Activated T-helper 2 cell treated with anti-CD3 and anti-CD28 coated beads, Interferon-gamma antibody, Interleukin-2, Interleukin-4, amounts not matched to agents 10 μg/mL and 5 μg/mL and 100 μg/mL, durations not matched to agents 14 hours and 24 hours and 36 hours (primary cell): ENCODE measurements at places on chromosomes 12 and 14. TPM values are rescaled to one million over a fixed set of nuclear protein-coding genes. Genes with fewer than 3 reads are reported as not detected.

TAS2R46 gene
- total RNA-seq: 1.3 and 2.0 TPM in 2 replicates

AMDHD1 gene
- 0.30 and 0.97 TPM in 2 replicates for total RNA-seq

PRB2 gene
- total RNA-seq: not detected in 2 replicates

RERG gene
- not detected in 2 replicates for total RNA-seq

TAS2R14 gene
- 2.6 and 2.8 TPM in 2 replicates for total RNA-seq

PLEKHD1 gene
- 0.09 TPM in 1 of 2 replicates, not detected in the other for total RNA-seq

DNA sequence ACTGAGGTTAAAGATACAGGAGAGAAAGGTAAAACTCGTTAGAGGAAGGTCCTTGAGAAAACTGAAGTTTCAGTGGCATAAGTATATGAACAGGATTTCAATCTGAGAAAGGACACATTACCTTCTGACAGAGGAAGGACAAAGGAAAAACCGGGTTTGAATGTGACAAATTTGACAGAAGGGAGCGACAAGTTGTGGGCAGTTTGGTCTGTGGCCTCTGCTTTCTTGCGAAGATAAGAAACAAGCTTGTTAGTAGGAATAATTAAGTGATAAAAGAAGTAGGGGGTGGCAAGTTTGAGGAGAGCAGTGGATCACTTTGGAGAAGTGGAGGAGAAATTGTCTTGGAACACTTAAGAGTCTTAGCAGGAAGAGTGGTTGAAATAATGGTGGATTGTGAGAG lies 5.1 kb downstream of the MON2 start:
- H3K27me3 ChIP-seq: no peaks in the 10 kb centered on the region
- DNase-seq: no peak
- H3K27ac ChIP-seq: no peak overlapping the region
- no peak overlapping the region for H3K4me3 ChIP-seq
- H3K4me1 ChIP-seq: peaks cover 16% of the 10 kb centered on the region

DNA sequence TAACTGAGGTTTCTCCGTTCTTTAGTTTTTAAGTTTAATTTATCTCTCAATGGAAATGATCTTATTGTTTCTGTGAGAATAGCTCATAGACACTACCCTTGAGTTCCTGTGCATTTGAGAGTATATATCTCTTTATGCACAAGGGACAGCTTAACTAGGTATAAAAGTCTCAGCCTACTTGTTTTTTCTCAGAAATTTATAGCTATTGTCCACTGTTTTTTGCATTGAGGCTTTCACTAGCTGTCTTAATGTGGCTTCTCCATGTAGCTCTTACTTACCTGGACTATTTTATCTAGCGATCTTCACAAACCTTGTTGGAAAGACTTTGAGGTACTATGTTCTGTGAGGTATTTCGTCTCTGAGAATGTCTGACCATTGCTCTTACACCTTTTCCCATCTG lies 153.9 kb upstream of the RTL1 start:
- H3K4me1 ChIP-seq: no peaks in the 10 kb centered on the region
- DNase-seq: no peak
- H3K36me3 ChIP-seq: no peaks in the 10 kb centered on the region

DNA sequence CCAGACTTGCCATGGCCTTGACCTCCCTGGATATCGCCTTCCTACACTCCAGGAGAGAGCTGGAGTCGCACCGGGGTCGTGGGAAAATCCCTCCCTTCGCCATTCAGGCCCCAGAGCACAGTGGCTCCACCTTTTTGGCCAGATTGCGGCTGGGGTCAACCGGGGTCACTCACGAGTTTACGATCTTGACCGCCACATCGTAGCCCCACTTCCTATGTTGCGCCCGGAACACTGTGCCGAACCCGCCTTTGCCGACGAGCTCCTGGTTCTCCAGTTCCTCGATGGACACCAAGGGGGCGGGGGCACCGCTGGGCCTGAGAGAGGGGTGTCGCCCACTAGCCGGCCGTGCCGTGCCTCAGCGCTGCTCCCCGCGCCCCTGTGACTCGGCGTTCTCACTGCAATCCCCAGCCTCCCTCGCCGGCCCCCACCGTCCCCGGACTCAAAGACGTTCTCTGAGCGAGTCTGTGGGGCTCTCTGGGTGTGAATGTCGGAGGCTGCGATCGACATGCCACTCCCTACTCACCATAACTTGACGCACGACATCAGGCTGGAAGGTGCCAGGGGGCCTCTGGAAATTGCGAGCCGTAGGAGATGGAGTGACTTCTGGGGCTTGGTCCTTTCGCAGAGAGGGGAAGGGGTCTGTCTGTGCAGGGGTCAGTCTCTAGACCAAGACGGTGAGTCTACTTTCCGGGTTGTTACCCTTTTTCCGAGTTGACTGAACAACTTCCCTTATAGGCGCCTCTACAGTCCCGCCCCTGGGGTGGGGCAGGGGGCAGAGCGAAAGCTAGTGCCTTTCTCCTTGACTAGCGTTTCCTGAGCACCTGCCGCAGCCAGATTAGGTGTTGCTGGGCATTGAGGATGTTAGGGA lies at the start of gene RIPK3:
RIPK3 (minus strand) TSS at position 708 of the 868 bp plus-strand sequence; CDS start at position 543, 165 bp downstream.
- peak; percentile 68 for DNase-seq
- H3K27ac ChIP-seq: peak within 1 kb of the TSS; percentile 61
- H3K27me3 ChIP-seq: peaks cover 24% of the 10 kb centered on the region
- H3K4me3 ChIP-seq: peak within 1 kb of the TSS; percentile 87

- no peaks in the 10 kb centered on the region for H3K27me3 ChIP-seq
- peak overlapping the region; percentile 100 for H3K4me3 ChIP-seq
- DNase-seq: no peak
- H3K36me3 ChIP-seq: peaks cover 57% of the 10 kb centered on the region
- peaks cover 71% of the 10 kb centered on the region for H3K4me1 ChIP-seq
- peak overlapping the region; percentile 99 for H3K27ac ChIP-seq
Observed at GRCh38 chr14:75522983-75523318, 682 bp downstream of the BATF start.

DNA sequence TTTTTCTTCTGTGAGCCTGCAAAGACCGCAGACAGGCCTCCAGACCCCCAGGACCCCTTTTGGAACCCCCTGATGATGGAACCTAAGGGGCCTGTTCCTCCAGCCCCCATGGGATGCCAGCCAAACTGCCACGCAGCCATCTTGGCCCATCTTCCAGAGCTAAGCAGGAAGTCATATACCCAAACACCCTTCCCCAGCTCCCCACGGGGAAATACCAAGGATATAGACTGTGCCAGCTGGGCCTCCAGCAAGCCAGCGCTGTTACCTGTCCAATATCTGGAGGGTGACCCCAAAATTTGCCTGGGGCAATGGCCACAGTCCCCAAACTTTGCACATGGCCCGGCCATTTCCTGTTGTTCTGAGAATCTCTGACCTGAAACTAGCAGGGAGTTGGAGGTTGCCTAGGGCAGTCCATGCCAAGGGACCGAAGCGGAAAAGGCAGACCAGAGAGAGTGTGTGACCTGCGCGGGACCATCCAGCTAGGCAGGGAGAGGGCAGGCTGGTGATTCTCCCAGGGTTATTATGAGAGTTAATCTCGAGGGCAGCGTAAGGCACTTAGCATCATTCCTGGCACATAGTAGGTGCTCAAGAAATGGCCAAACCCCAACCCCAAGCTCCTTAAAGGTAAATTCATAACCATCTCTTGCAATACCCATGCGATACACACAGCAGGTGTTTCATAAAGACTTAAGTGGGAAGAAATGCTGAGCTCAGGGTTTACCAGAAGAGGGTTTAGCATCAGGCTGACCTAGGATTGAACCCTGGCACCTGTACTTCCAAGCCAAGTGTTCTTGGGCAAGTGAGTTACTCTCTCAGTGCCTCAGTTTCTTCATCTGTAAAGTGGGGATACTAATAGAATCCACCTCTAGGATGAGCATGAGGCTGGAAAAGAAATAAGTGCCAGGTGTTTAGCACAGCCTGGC lies 2.6 kb upstream of the RASAL1 start:
- H3K27me3 ChIP-seq: no peaks in the 10 kb centered on the region
- DNase-seq: no peak
- no peak overlapping the region for H3K27ac ChIP-seq
- H3K36me3 ChIP-seq: no peaks in the 10 kb centered on the region

GRCh38 chr12:29960122-29960521 lies 176.4 kb upstream of the TMTC1 start:
- H3K27me3 ChIP-seq: no peaks in the 10 kb centered on the region
- no peaks in the 10 kb centered on the region for H3K4me1 ChIP-seq
- H3K27ac ChIP-seq: no peak overlapping the region
- DNase-seq: no peak

GRCh38 chr12:76024942-76025600 lies 6.5 kb downstream of the PHLDA1 start:
- no peak for DNase-seq
- H3K4me1 ChIP-seq: peaks cover 61% of the 10 kb centered on the region
- no peaks in the 10 kb centered on the region for H3K27me3 ChIP-seq
- peaks cover 57% of the 10 kb centered on the region for H3K36me3 ChIP-seq
- H3K4me3 ChIP-seq: no peak overlapping the region

DNA sequence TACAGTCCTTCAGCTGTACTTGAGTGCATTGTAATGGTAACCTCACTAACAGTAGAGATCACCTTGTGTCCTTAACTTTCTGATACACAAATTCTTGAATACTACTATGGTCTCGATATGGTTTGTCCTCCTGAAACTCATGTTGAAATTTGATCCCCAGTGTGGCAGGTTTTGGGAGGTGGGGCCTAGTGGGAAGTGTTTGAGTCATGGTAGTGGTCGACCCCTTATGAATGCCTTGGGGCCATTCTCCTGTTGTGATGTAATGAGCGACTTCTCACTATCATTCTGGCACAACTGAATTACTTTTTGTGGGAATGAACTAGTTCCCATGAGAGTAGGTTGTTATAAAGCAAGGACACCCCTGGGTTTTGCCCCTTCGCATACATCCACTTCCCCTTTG lies 52.3 kb downstream of the IPO8 start:
- H3K4me3 ChIP-seq: no peak overlapping the region
- no peak overlapping the region for H3K27ac ChIP-seq
- no peak for DNase-seq
- no peaks in the 10 kb centered on the region for H3K4me1 ChIP-seq
- peaks cover 22% of the 10 kb centered on the region for H3K36me3 ChIP-seq

DNA sequence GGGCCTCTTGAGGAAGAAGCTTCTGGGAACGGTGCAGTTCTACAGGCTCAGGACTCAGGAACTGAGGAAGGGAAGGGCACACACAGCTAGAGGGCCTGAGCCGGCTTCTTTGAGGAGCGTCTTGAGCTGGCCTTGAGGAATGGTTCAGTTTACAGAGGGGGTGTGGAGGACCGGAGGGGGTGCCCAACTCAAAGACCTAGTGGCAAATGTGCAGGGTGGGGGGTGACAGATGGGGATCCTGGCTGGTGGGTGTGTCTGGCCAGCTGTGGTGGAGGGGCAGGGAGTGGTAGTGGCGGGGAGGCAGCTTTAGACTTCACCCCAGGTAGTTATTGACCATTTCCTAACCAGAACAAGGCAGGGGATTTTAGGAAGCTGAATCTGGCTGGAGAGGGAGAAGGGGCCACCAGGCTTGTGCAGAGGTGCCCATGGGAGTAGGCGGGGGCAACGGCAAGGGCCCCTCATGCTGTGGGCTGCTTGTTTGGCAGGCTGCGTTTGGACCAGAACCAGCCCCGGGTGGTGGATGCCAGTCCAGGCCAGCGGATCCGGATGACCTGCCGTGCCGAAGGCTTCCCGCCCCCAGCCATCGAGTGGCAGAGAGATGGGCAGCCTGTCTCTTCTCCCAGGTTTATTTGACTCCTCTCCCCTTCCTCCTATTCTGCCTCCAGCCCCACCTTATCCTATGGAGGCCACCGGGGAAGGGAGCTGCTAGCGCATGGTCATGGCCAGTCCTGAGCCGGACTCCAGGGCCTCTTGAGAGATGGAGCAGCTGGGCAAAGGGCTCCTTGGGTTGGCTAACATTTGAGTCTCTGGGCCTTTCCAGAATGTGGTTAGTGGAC lies 27.8 kb downstream of the PAPLN start:
- no peaks in the 10 kb centered on the region for H3K36me3 ChIP-seq
- no peak for DNase-seq
- no peak overlapping the region for H3K4me3 ChIP-seq
- no peaks in the 10 kb centered on the region for H3K4me1 ChIP-seq
- peaks cover 4% of the 10 kb centered on the region for H3K27me3 ChIP-seq
- H3K27ac ChIP-seq: no peak overlapping the region

GRCh38 chr12:131468206-131468605 lies 242.7 kb upstream of the SFSWAP start:
- H3K27ac ChIP-seq: no peak overlapping the region
- H3K4me3 ChIP-seq: no peak overlapping the region
- no peaks in the 10 kb centered on the region for H3K4me1 ChIP-seq
